ENCODE measurements at places on chromosomes 3 and 15.

GRCh38 chr15:73515527-73515926 lies 72.6 kb downstream of the REC114 start:
- DNase-seq: no peak

- no peak for DNase-seq
Measured at GRCh38 chr15:61201322-61201721, 27.8 kb downstream of the RORA start.

GRCh38 chr3:164186095-164186494 lies 892.2 kb downstream of the SI start:
- no peak for DNase-seq

- DNase-seq: no peak
Measured at GRCh38 chr3:152742368-152743347, 92.3 kb upstream of the P2RY1 start.

DNA sequence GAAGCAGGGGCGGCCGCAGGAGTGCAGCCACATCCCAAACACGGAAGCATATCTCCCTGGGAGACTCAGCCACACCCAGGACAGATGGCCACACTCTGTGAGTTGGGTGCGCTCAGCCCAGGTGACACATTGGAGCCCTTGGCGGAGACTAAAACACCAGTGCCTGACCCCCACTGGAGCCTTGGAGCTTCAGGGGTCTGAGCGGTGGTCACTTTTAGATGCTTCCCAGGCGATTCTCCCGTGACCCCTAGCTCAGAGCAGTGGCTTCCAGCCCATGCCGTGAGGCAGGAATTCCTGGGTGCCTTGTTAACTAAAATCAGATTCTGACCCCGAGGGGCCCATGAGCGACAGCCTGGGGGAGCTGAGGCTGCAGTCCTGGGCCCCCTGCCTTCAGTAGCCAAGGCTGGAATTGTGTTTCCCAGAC lies 54.5 kb downstream of the PLXNA1 start:
- DNase-seq: no peak

GRCh38 chr3:80384811-80385210 lies 617.0 kb upstream of the ROBO1 start:
- no peak for DNase-seq

DNA sequence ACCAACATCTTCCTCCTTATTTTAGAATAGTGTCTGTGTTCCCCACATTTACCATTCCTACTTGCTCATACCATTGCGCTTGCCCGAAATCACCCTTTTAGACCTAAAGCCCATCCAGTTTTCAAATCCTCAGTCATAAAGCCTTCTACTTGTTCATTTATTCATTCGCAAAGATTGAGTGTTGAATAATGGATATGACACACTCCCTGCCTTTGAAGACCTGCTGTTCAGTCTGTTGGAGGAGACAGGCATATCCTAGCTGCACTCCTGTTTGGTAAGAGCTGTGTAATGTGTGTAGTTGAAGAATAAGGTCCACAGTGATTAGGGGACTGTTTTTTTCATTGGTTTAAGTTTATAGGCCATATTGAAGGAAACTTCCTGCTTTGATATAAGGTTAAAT lies 1.7 kb downstream of the CNOT10 start:
- DNase-seq: no peak

DNA sequence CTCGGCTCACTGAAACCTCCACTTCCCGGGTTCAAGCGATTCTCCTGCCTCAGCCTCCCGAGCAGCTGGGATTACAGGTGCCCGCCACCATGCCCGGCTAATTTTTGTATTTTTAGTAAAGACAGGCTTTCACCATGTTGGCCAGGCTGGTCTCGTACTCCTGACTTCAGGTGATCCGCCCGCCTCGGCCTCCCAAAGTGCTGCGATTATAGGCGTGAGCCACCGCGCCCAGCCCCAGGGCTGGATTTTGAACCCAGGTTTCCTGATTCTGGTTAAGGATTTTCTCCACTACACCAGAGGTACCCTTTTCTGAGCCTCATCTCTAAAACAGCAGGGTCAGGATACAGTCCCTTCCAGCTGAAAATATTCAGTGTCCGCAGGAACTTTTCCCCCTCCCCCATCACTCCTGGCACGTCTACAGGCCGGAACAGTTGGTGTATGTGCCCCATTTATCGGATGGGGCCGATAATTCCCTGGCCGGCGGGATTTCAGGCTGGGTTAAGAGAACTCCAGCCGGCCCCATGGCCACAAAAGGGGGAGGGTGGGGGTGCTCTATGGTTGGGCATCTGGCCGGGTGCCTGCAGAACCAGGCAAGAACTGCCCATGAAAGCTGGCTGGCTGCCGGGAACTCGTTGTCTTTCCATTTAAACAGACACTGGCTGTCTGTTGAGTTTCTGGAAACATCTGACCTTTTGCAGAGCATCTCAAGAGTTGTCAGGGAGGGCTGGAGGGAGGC lies 26.8 kb upstream of the SEMA4B start:
- DNase-seq: no peak

GRCh38 chr15:100635406-100636071 lies 33.1 kb downstream of the ASB7 start:
- DNase-seq: no peak

DNA sequence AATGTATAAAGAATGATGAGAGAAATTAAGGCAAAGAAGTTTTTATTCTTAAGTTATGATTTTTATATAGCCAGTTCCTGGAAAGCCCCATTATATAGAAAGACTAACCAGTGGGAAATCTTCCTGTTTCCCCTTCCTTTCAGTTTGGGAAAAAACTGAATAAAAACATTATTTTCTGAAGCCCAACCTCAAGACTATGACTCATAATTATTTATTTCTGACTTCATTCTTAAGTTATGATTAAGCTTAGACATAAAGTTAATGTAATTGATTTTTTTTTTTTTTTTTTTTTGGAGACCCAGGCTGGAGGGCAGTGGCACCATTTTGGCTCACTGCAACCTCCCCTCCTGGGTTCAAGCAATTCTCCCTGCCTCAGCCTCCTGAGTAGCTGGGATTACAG lies 55.8 kb downstream of the TRPC1 start:
- no peak for DNase-seq

DNA sequence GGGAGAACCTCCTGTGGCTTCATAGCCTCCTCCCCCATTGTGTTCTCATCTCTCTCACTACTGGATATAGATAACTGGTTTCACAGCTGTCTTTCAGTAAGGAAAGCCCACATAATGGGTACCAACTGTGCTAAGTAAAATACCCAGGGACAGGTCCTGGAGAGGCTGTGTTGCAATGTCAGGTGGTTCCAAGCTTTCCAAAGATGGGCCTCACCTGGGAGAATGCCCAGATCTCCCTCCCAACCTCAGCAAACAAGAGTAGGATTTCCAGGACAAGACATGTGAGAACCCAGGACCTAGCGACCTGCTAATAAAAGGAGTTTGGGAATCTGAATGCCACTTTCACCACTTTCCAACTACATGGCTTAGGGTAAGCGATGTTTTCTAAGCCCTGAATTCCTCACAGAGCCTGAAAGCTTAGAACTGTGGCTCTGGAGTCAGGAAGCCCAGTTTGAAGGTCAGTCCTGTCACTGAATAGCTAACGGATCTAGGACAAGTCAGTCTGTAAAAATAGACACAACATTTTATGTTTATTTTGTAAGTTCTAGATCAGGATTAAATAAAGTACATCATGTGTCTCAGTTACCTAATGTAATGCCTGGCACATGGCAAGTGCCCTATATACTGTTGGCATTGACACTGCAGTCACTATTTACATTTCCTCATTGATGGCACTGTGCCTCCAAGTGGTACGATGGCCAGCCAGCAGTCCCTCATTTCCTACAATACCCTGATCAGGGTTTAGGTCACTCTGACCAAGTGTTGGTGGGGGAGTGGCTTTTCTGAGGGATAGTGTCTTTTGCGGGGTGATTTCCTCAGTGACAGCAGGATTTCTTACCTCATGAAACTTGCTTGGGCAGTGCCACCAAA lies 11.9 kb downstream of the CERS3 start:
- no peak for DNase-seq

- DNase-seq: no peak
Measured at GRCh38 chr3:186360779-186361178, 1.3 kb downstream of the DGKG start.

- no peak for DNase-seq
Measured at GRCh38 chr15:58463815-58464650, 32.2 kb downstream of the LIPC start.

- no peak for DNase-seq
Measured at GRCh38 chr15:66704019-66704802, 2.2 kb downstream of the SMAD6 start.

DNA sequence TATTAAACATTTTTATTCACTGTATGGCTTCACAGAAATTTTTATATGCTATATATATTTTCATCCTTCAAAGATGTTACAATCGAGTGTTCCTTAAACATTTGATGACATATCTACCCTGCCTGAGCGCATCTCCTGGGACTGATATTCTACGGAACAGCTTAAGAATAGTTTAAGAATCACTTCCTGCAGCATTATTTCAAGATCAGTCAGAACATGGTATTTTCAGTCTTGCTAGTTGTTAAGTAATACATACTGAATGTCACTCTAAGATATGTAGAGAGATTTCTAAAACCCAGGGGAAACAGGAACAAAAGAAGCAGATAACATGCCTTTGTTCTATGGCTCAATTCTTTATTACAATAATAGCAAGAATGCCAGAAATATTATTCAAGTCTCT lies 8.7 kb downstream of the COL8A1 start:
- no peak for DNase-seq

GRCh38 chr3:65948841-65949573 lies 89.7 kb downstream of the MAGI1 start:
- DNase-seq: no peak

DNA sequence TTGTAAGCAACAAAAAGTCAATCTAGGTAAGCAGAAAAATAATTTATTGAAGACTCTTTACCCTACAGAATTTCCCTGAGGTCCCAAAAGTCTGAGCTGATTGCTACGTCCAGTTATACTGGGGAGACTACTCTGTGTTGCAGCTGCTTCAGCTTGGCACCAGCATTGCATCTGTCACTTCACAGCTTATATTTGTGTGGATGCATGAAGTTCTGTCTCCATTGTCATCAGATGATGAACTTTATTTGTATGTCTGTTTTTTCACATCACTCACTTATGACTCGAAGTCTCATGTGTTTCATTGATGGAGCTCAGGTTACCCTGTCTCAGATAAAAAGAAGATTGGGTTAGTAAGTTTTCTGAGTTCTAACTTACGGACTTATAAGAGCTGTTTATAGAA lies 75.3 kb upstream of the LRRFIP2 start:
- no peak for DNase-seq

DNA sequence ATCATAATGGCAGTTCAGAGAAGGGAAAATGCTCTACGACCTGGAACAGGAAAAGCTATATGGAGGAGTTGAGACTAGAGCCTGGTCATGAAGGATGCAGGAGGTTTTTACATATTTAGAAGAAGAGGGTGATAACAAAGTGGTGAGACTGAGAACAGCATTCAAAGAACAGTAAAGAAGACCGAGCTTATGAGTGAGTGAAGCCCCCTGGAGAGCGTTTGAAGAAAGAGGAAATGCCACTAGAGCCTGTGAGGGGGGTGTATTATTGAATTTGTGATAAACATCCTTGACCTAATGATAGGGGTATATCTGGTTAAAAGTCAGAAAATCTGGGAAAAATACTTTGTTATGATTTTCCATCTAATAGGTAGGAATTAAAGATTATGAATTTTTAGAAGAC lies 4.2 kb downstream of the PARP9 start:
- DNase-seq: no peak

GRCh38 chr3:197368821-197369220 lies 70.4 kb upstream of the DLG1 start:
- no peak for DNase-seq

- DNase-seq: no peak
Measured at GRCh38 chr3:179174898-179175297, 26.7 kb downstream of the PIK3CA start.

DNA sequence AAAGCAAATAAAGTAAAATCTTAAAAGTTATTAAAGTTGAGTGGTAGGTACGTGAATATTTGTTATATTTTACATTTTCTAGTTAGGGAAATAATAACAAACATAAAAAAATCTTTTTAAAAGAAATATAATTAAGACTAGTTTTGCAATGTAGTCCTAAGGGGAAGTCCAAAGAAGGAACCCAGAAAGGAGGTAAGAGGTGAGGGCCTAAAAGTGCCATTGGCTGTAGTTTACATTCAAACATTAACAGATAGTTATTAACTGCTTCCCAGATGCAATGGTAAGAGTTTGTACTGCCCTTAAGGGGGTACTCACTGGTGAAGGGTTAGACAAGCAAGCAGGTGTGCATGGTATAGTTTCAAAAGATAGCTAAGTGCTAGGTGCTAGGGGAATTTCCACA lies 79.2 kb downstream of the B3GALNT1 start:
- no peak for DNase-seq

GRCh38 chr15:95401587-95401986 lies 928.9 kb upstream of the NR2F2 start:
- no peak for DNase-seq

GRCh38 chr3:47008234-47008796 lies 28.8 kb downstream of the NBEAL2 start:
- DNase-seq: no peak

DNA sequence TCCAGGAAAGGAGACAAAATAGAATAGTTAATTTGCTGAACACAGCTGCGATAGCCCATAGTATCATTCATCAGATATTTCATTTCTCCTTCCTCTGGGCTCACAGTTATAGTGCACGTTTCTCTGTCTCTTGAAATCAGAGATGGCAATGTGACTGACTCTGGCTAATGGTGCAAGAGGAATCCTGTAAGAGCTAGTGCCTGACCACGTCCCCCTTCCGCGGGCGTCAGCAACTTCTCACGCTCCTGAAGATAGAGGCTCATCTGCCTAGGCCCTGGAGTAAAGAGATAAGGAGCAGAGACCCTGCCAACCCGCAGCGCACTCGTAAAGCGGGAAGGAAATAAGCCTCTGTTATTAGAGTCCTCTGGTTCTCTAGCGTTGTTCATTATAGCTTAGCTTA lies 391.8 kb downstream of the VPS13C start:
- no peak for DNase-seq

- no peak for DNase-seq
Measured at GRCh38 chr3:123722456-123722855, 137.6 kb upstream of the HACD2 start.

DNA sequence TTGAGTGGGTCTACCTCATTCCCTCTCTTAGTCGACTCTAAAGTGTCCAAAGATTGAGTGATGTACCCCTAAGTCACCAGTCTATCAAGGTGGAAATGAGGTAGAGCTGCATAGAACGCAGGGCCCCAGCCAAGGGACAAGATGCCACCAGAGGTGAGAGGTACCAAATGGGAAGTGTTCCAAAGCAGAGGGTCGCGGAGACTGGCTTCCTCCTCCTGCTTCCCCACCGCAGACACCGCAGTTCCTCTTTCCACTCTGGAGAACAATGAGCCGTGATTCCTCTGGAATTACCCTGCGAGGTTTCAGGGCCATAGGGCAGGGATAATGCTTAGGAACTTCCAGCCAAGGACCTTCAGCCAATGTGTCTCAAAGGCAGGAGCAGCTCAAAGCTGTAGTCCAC lies 55.8 kb downstream of the DAPK2 start:
- DNase-seq: no peak

DNA sequence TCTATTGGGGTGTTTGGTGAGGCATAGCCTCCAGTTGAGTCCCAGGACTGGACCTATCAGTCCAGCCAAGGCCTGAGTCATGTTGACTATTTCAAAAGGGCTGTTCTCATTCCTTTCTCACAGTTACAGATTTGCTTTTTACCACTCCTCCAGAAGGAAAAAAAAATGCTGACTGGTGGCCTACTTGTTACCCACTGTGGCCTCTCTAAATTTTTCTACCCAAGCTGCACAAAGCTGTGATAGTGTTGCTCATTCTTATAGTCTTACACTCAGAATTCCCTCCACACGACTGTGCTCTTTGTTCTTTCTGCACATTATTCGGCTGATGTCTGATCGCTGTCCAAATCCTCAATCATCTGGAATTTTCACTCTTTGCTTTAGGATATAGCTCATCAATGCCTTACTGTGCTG lies 1142.2 kb downstream of the IGSF11 start:
- DNase-seq: no peak

GRCh38 chr15:77514641-77515402 lies 94.1 kb downstream of the HMG20A start:
- DNase-seq: no peak

Measured in left renal cortex interstitium (tissue), 4 donors.